NCI-H1930 (cell line): ENCODE measurements at places on chromosomes 4 and X.
A peak's percentile ranks its signal among the peaks of the same experiment; 100 is the strongest.

DNA sequence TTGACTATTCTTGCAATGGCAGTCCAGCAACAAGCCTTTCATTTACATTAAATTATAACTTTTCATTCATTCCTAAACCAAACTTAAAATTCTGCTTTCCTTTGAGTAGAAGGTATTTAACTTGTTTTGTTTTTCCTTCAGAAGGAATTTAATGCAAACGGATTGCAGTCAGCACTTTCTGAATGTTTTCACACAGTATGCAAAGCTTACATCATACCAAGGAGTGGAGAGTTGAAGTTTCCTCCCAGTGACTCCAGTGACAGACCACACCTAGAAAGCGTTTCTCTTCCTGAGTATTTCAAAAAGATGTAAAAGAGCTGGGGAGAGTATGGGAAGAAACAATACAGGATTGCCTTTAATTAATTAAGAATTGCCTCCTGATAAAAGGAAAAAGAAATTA is 8.1 kb downstream of the EPGN start:
- DNase-seq: no peak

- no peak for DNase-seq
These were observed 28.6 kb downstream of the TEX13A start for GRCh38 chrX:105191878-105192277.

DNA sequence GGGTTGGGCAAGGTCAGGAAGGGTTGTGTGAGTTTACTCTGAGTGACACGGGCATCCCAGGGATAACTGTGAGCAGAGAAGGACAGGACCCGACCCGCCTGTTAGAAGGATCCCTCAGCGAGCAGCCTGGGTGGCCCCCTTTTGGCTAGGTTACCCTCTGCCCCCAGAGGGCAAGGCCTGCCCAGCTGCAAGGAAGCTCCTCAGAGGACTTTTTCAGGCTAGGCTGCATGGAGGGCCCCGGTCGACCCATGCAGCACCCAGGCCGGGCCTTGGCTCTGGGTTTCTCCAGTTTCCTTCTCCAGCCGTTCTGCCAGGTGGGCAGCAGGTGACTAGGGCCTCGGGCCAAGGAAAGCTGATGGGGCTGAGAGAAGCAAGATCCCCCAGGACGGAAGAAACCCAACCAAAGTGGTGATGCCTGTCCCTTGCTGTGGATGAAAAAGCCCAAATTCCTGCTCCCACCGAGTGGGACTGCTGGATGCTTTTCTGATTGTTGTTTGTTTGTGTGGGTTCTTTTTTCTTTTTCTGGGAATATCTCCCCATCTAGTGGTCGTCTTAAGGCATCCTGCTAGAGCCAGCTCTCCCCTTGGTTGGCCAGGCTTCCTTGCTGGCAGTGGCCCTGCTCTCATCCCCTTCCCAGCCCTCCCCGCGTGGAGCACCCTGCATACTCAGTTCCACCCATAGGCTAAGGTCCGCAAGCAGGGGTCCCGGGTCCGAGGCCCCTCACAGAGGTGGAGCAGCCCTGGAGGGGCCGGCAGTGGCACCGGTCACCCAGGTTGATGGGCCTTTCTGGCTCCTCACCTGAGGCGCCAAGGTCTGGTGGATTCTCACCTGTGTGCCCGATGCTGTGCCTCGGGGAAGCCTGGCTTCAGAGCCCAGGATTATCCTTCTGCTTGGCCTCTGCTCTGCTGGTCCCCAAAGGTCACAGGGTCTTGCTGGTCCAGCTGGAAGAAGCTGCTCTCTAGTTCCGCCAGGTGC is 1.8 kb downstream of the ZFP92 start:
- DNase-seq: no peak

DNA sequence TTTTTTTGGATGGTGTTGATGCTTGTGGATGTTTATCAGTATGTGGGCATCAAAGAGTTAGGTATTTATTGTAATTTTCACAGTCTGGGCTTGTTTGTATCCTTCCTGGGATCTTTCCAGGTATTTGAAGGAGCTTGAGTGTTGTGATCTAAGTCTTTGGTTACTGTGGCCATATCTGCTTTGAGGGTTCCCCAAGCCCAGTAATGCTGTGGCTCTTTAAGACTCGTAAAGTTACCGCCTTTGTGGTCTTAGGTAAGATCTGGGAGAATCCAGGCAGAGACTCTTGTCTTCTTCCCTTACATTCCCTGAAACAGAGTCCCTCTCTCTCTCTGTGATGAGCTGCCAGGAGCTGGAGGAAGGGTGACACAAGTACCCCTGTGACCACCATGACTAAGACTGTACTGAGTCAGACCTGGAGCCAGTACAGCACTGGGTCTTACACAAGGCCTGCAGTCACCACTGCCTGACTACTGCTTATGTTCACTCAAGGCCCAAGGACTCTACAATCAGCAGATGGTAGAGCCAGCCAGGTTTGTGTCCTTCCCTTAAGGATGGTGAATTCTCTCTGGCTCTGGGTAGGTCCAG is 62.2 kb downstream of the FMR1NB start:
- DNase-seq: no peak

DNA sequence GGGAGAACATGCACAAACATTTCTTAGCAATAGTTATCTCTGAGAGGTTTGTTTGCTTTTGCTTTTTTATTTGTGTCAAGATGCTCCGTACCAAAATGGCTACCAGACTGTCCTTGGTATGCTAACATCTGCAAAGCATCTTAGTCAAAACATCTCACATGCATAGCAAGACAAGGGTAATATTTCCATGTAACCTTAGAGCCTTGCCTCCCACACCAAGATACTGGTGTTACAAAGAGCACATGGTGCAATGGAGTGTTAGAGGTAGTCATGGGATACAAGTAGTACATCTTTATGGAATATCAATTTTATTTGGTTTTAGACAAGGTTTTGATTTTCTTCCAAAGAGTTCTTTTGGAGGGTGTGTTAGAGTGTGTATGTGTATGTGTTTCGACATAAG is 109.7 kb downstream of the NR3C2 start:
- DNase-seq: no peak

DNA sequence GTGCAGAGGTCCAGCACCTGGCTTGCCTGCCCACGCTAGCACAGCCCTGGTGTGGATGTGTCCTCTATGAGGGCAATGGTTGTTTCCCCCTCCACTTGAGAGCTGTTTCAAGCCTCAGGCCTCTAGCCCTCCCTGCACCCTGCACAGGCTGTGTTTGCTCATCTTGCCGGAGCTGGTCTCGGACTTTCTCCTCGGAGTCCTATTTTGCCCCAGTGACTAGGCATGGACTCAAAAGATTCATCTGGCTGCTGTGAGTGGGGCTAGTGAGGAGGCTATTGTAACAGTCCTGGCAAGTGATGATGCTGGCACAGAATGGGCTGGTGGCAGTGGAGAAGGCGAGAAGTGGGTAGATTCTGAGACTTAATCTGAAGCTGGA is 5.8 kb downstream of the FOXP3 start:
- no peak for DNase-seq

- no peak for DNase-seq
These were observed 1900.0 kb downstream of the C4orf33 start for GRCh38 chr4:130995988-130996387.

GRCh38 chrX:40153345-40154249 is 55.8 kb upstream of the BCOR start:
- peak; percentile 17 for DNase-seq

DNA sequence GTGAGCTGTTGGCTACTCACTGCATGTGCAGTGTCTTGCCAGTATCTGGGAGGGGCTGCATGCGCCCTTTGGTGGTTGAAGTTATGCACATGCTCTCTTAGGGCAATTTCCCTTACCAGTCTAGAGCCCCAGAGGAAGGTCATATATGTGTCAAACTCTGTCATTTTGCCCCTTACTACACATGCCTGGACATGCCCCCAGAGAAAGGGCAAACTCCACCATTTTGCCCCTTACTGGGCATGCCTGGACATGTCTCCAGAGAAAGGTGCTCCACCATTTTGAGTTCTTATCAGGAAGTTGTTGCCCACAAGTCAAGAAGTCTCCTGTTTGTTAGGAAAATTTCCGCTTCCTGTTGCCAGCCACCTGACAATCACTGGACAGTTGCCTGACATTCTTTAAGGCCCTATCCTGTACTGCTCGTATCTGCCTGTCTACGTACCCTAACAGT is 56.4 kb upstream of the PLAC8 start:
- DNase-seq: no peak

GRCh38 chrX:73563738-73564068 is 706 bp downstream of the CHIC1 start:
- DNase-seq: no peak

DNA sequence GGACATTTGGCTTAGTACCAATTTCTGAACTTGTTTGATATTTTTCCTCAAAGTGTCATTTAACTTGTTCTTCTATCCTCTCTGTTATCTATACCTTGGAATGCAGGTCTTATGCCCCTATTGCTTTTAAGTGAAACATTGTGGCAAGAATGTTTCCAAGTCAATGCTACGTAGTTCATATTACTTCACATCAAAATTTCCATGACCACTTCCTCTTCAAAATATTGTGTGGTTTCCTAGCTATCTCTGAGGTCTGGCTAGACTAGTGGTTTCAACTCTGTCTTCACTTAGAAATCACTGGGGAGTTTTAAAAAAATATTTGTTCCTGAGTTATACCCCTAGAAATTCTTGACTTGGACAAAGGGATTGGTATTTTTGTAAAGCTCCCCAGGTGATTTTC is 20.2 kb upstream of the RASGEF1B start:
- no peak for DNase-seq
